ENCODE measurements at places on chromosomes 2 and 18.

DNA sequence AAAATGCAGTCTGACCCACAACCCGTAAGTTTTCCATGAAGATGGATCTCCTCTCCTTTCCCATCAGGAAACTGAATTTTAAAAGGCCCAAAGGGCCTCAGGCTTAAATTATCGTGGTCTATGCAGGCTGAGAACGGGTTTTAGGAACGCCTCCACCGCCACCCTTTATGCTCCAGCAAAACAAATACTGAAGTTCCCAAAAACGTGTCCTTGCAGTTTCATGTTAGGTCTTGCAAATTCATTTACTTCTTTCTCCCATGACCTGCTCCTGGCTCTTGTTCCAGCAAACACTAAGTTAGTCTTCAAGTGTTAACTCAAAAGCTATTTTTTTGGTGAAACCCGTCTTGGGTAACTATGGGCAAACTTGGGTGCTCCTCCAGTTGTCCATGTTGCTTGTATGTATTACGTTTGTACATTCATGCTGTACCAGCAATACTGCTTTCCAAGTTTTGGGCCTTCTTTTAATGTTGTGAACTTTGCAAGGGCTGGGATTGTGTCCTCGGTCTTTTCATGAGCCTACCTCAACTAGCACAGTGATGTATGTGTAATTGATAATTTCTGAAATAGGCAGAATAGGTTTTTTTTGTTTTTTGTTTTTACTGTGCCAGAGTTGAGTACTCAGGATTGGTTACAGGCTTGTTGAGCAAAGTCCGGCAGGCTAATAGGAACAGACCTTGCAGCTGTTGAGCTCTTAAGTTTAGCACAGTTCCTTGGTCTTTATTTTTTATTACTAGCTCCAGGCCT, 1.8 kb upstream of the RNF149 start:
- no peak for DNase-seq

DNA sequence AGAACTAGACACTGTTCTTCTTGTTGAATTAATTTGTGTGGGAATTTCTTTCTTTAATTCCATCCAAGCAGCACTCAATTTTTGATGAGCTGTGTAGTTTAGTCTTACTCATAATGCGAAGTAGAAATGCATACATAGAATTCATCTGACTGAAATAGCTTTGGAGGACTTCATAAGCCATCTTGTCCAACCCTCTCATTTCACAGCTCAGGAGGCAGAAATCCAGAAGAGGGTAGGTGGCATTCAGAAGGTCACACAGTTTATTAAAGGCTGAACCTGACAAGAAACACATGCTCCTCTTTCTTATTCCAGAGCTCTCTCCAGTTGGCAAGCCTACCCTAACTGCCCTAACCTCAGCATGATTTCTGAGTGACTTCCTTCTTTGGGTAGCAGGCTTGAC, 169.2 kb upstream of the NOSTRIN start:
- DNase-seq = no peak

DNA sequence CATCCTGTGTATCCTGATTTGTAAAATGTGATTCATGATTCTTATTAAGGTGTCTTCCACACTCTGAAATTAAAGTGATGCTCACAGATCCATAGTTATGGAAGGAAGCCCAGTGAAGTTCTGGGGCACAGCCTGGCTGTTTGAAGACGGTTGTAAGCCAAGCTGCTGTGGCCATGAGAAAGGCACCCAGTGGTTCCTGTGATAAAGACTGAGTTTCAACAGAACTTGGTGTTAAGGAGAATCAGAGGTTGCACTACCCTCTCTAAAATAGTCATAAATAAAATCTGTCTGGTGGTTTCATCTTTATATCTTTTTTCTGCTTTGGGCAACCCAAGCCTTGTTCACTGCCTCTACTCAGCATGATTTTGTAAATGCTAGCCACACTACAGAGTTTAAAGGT, 32.2 kb upstream of the SPOPL start:
- DNase-seq = no peak

DNA sequence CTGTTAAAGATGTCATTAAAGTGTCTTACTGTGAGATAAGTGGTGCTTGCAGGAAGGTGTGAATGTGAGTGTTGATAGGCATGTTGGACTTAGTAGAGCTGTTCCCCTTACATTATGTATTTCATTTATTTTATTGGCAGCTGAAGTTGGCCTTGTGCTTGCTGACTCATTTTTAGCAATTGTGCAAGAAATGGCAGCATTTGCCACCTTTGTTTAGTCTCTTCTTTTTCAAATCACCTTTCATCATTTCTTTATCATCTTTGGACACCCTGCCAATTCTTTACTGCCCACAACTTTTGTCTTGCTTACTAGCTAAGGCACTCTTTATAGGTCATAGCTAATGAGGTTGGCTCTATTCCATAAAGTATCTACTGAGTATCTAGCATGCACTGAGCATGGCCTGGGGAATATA, 130.3 kb upstream of the LYPD6 start:
- no peak for DNase-seq

- no peak for DNase-seq
Measured at GRCh38 chr2:59196491-59196890, 955.4 kb upstream of the FANCL start.

DNA sequence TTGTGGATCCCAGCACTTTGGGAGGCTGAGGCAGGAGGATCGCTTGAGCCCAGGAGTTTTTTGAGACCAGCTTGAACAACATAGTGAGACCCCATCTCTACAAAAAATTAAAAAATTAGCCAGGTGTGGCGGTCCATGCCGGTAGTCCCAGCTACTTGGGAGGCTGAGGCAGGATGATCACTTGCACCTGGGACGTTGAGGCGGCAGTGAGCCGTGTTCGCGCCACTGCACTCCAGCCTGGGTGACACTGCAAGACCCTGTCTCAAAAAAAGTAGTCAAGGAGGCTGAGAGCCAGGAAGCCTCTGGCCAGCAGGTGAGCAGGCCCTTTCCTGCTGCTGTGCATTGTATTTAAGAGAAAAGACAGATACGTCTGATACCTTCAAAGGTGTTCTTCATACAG, 11.1 kb upstream of the PROC start:
- DNase-seq = no peak

- no peak for DNase-seq
Measured at GRCh38 chr2:7375901-7376300, 458.7 kb downstream of the RNF144A start.

GRCh38 chr2:235669983-235670962, 176.4 kb downstream of the AGAP1 start:
- no peak for DNase-seq

- no peak for DNase-seq
Measured at GRCh38 chr18:7336623-7337022, 105.7 kb downstream of the LRRC30 start.

DNA sequence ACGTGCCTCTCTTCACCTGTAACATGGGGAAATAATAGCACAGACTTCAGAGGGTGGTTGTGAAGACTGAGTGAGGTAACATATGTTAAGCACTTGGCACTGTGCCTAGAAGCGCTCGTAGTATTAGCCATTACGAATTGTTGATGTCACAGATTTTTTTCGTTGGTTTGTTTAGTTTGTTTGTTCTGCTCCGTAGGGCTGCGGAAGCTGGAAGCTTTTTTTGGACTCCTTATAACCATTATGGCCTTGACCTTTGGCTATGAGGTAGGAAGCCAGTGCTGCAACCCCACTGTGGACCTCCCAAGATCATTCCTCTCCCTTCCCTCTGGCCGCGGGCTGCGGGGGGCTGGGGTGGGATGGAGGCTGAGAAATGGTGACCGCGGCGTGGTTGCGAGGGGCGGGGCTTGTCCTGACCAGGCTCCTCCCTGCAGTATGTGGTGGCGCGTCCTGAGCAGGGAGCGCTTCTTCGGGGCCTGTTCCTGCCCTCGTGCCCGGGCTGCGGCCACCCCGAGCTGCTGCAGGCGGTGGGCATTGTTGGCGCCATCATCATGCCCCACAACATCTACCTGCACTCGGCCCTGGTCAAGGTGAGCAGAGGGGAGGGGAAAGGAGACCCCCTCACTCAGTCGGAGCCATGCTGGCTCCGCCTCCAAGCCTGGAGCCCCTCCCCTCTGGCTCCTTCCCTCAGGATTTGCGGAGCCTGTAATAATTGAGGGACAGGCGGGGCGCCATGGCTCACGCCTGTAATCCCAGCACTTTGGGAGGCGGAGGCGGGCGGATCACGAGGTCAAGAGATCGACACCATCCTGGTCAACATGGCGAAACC, 5.5 kb downstream of the SLC11A1 start:
- peak; percentile 40 for DNase-seq

DNA sequence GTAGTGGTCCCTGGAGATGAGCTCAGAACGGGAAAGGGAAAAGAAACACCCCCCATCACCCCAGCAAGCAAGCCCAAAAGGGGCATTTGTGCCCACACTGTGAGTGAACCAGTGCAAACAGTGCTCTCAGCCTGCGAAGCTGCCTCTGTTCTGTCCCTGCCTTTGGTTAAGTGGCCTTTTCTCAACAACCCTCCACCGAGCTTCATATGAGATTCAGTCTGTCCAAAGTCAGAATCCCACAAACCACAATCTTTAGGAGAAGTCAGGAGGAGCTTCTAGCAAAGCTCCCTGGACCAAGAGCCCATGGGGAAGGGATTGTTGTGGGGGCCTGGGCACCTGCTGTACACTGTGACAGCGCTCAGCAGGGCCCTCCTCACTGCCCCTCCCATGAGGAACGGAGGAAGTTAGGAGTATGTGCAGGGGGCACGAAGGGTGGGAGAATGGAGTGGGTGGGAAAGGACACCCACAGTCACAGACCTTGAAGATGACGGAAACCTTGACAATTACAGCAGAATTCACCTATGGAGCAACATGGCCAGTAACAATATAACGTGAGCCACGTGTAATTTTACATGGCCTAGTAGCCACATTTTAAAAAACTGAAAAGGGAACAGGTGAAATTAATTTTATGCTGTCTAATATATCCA, 119.5 kb downstream of the SMAD7 start:
- DNase-seq = no peak

GRCh38 chr2:201349601-201350000, 7.5 kb downstream of the FLACC1 start:
- no peak for DNase-seq

DNA sequence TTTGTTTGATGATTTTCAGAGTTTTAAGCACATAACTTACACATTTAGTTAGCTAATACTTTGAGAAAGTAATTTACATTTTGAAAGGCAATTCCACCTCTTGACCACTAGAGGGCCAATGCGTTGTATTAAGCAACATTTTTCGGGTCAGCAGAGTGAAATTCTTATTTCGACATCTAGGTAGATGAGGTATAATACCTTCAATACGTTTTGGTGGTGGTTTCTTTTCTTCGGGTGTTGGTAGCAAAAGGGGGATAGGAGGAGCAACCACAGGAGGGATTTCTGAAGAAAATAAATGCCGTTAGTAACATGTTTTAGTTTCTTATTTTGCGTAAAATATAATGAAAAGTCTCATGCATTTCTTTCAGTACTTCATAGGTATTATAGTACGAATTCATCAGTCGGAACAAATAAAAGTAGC, 106.3 kb downstream of the TTN start:
- peak; percentile 35 for DNase-seq

GRCh38 chr2:15195813-15196212, 365.3 kb downstream of the NBAS start:
- no peak for DNase-seq

- DNase-seq = no peak
Measured at GRCh38 chr2:99698896-99699295, 209.1 kb upstream of the REV1 start.

DNA sequence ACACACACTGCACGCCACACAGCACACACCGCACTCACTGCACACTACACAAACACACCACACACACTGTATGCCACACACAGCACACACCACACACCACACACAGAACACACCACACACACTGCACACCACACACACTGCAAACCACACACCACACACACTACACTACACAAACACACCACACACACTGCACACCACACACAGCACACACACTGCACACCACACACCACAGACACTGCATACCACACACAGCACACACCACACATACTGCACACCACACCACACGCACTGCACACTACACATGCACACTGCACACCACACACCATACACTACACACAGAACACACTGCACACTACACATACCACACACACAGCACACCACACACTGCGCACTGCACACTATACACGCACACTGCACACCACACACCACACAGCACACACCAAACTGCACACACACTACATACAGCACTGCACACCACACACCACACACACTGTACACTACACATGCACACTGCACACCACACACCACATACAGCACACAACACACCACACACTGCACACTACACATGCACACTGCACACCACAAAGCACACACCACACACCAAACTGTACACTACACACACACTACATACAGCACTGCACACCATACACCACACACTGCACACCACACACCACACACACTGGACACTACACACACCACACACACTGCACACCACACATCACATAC, 59.6 kb downstream of the ASB1 start:
- DNase-seq = no peak

DNA sequence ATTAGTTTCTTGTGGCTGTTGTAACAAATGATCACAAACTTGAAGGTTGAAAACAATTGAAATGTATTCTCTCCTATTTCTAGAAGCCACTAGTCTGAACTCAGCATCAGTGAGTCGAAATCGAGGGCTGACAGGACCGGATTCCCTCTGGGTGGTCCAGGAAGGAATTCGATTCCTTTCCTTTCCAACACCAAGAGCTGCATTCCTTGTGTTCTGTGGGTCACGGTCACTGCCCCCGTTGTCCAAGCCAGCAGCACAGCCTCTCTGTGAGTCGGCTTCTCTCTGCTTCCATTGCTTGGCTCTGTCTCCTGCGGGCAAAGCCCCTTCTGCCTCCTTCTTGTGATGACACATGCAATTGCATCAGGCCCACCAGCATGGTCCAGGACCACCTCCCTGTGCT, 67.3 kb downstream of the SMIM21 start:
- no peak for DNase-seq

DNA sequence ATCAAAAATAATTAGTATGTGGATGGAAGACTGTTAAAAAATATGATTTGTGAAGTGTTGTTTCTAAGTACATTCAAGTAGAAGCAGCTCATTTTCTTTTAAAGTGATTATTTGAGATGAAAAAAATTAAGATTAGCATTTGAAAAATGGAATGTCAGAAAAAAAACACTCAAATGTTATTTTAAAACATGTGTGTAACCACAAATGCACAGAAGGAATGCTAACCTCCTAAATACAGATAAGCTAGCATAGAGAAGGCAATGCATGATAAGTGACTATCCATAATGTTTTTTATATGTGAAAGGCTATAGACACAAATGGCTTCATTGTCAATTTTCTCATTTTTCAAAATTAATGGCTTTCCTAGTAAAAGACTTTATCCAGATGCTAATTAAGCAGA, 198.9 kb downstream of the NYAP2 start:
- DNase-seq = no peak

DNA sequence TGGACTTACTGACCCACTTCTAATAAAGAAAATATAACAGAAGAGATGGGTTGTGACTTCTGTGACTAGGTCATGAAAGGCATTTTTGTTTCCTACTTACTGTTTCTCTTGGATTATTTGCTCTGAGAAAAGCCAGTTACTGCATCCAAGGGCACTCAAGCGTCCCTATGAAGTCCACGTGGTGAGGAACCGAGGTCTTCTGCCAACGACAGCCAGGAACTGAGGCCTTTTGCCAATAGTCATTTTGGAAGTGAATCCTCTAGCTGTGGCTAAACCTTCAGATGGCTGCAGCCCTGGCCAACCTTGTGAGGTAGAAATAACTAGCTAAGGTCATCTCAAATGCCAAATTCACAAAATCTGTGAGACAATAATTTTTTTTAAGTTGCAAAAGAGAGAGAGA, 449.8 kb upstream of the RGPD4 start:
- no peak for DNase-seq

- no peak for DNase-seq
Measured at GRCh38 chr2:186068139-186068801, 329.7 kb downstream of the FSIP2 start.
